ENCODE measurements at places on chromosomes 16 and 17. TPM values are rescaled to one million over a fixed set of nuclear protein-coding genes. Genes with fewer than 3 reads are reported as not detected.

PIGS gene
- 47.4 TPM for total RNA-seq

AHSP gene
- total RNA-seq: not detected

CDK5R1 gene
- total RNA-seq: 11.8 TPM

TPSG1 gene
- not detected for total RNA-seq

MSL1 gene
- total RNA-seq: 57.7 TPM

SLC47A1 gene
- total RNA-seq: 2.0 TPM

TLCD3B gene
- not detected for total RNA-seq

NLRC3 gene
- total RNA-seq: not detected

TMEM114 gene
- not detected for total RNA-seq

KRTAP1-1 gene
- not detected for total RNA-seq

HAS3 gene
- 15.1 TPM for total RNA-seq

C1QTNF8 gene
- not detected for total RNA-seq

TBC1D3G gene
- total RNA-seq: not detected

NPIPB4 gene
- 28.8 TPM for total RNA-seq

ABCC11 gene
- 0.11 TPM for total RNA-seq

SLC47A2 gene
- 0.11 TPM for total RNA-seq

HOXB8 gene
- not detected for total RNA-seq

GPR179 gene
- not detected for total RNA-seq

SLC4A1 gene
- total RNA-seq: not detected

SLC6A2 gene
- total RNA-seq: not detected

TEX19 gene
- total RNA-seq: 0.07 TPM

CDH5 gene
- total RNA-seq: not detected

CLEC19A gene
- not detected for total RNA-seq

KRT16 gene
- 208 TPM for total RNA-seq
